CD4-positive, alpha-beta T cell (primary cell): ENCODE measurements at places on chromosomes 6 and 20.
A peak's percentile ranks its signal among the peaks of the same experiment; 100 is the strongest.

- DNase-seq: no peak
These were observed 648.8 kb upstream of the AGPAT4 start for GRCh38 chr6:161922631-161923119.

- no peak for DNase-seq
These were observed 26.4 kb downstream of the HLA-F start for GRCh38 chr6:29749668-29750067.

DNA sequence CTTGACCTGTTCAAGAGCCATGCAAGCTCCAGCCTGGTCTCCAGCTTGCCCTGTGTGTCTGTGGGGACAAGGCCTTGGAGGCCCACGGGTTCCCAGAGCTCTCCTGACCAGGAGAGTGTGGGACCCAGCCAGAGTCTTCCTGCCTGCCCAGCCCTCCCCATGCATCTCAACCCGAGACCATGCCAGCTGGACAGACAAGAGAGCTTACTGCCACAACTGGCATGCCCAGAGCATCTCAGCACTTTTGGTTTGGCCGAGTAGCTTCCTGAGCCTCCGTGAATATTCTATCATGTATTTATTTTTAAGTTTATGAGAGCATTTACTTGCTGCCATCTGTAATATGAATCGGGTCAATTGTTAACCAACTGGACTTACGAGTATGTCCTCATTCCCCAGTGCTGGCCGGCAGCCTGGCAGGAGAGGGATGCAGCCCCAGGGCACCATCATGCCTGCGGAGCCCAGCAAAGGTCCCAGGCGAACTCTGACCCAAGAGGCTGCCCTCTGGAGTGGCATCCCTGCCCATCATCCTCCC lies 14.9 kb downstream of the IP6K3 start:
- no peak for DNase-seq

GRCh38 chr20:61874421-61875068 lies 191.1 kb downstream of the TAF4 start:
- no peak for DNase-seq

GRCh38 chr20:21921251-21921650 lies 215.8 kb downstream of the PAX1 start:
- no peak for DNase-seq

DNA sequence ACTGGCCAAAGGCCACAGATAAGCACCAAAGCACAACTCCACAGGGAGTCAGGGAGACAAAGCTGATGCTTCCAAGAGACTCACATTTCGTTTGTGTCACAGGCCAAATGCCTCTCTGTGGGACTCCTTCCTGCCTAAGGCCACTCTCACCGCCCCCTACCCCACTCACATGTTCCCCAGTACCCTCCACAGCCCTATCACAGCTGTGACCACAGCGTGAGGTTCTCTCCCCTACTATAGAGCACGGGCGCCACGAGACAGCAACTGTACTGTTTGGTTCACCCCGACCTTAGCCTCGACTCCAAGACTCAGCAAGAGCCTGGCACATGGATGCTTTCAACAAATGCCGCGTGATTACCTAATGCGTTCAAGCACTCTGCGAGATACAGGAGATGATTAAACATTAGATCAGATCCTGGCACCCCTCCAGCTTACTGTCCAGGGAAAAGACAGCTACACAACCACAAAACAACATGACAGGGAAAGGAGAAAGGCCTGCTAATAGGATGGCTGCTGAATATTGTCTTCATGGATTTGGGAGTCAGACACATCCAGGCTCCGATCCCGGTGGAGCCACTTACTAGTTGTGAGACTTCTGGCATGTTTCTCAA lies 105.5 kb downstream of the AGPAT4 start:
- DNase-seq: no peak

DNA sequence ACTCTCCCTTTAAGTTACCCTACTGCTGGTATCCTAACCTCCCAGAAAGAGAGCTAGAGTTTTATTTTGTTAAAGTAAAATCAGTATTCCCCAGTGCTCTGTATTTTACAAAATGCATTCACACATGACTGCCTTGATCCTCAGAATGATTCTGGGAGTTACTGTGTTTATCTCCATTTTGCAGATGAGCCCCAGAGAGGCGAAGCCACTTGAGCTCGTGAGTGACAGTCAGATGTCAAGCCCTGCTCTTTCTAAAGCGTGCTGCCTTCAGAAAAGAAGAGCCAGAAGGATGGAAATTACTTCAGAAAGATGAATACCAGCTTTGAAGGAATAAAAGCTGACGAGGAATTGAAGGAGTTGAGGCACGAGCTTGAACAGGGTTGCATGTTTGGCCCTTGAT lies 14.1 kb upstream of the OSER1 start:
- no peak for DNase-seq

GRCh38 chr20:33694639-33695012 lies 8.4 kb upstream of the E2F1 start:
- no peak for DNase-seq

DNA sequence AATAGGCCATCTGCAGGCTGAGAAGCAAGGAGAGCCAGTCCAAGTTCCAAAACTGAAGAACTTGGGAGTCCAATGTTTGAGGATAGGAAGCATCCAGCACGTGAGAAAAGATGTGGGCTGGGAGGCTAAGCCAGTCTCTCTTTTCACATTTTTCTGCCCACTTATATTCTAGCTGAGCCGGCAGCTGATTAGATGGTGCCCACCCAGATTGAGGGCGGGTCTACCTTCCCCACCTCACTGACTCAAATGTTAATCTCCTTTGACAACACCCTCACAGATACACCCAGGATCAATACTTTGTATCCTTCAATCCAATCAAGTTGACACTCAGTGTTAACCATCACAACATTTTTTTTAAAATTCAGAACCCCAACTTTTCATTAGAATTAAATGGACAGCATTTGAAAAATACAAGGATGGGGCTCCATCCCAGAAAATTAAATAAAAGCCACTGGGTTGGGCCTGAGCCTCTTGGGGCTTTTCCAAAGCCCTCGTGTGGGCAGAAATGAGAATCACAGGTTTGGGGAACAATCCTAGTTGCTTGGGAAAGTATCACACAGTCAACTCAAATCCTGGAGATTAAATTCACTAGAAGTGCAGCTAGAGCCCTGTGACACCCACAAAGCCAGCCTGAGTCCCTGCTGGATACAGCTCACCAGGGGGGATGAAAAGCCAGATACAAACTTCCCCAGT lies 2.2 kb downstream of the CLDN20 start:
- DNase-seq: no peak

DNA sequence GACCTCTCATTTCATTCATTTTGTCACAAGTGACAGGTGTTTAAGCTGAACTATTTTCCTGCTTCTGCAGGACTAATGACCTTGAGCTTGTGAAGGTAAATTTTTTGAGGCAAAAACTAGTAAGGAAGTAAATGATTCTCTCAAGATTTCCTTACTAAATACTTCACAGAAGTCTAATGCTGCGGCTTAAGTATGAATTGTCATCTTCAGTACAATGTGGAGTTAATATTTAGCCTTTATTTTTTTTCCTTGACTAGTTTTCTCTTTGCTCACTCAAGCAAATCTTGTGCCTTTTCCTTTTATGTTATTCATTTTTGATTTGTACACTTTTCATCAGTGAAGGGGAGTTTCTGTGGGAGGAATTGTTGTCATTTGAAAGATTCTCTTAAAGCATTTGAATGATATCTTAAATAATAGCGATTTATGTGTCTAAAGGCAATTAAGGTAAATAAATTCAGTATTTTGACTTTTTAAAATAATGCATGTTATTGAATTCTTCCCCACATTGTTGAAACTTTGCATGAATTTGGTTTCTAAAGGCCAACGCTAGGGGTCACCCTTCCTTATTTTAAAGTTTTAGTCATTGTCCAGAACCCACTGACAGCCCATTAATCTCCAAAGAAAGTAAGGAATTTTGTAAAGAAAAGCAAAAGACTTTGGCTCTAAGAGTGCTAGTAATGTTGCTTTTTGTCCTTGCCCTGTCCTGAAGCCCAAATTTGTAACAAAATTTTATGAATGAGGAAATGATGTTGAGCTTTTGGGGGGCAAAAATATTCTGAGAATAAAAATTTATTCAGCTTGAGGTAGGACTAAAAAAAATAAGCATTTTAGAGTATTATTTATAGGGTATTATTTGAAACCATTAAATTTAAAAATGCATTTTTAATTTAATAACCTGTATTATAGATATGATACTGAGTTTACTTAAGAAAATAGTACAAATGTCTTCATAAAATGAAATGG lies 157.4 kb upstream of the LAMA2 start:
- DNase-seq: no peak

DNA sequence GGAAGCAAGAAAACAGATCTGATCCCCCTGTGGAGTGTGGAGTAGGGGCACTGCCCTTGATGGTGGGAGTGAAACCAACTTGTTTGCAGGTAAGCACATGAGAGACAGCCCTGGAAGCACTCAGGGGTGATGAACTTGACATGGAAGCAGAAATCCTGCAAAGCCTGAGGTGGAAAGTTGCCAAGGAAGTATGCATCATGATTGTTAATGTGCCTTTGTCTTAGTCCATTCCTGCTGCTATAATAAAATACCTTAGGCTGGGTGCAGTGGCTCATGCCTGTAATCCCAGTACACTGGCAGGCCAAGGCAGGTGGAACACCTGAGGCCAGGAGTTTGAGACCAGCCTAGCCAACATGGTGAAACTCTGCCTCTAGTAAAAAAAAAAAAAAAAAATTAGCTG lies 40.2 kb upstream of the IFNGR1 start:
- no peak for DNase-seq

- no peak for DNase-seq
These were observed 48.3 kb upstream of the TRAF3IP2 start for GRCh38 chr6:111653979-111654378.

GRCh38 chr6:108492131-108492766 lies 68.5 kb upstream of the FOXO3 start:
- peak; percentile 47 for DNase-seq
